Activated CD4-positive, alpha-beta T cell treated with anti-CD3 and anti-CD28 coated beads, Interleukin-10, Interleukin-2, amounts not matched to agents 100 ng/mL and 50 ng/mL, durations not matched to agents 16 hours and 8 hours (primary cell): ENCODE measurements at places on chromosomes 6 and 20.
A peak's percentile ranks its signal among the peaks of the same experiment; 100 is the strongest.

- DNase-seq: no peak
These were observed 27.4 kb downstream of the CBLN4 start for GRCh38 chr20:55977690-55978459.

- DNase-seq: no peak
These were observed 71.4 kb downstream of the MAFB start for GRCh38 chr20:40617594-40617993.

- DNase-seq: peak; percentile 23
These were observed 79.0 kb downstream of the IPCEF1 start for GRCh38 chr6:154277629-154278017.

DNA sequence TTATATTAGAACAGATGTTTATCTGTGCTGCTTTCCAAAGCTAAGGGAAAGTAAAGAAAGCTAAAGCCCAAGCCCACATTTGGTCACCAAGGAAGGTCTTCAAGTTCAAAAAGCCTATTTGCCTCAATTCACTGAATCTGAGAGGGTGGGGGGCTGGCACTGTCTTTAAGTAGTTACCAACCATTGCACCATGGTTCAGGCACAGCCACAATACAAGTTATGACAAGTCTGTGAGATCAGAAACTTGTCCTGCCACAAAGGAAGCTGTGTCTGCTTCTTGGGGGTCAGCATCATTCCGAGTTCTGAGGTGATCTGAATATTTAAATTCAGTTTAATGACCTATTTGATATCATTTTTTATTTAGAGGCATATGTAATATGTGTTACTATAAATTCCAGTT, 78.3 kb upstream of the OPRM1 start:
- DNase-seq: no peak

- no peak for DNase-seq
These were observed 60.2 kb upstream of the STX16 start for GRCh38 chr20:58590679-58591473.

DNA sequence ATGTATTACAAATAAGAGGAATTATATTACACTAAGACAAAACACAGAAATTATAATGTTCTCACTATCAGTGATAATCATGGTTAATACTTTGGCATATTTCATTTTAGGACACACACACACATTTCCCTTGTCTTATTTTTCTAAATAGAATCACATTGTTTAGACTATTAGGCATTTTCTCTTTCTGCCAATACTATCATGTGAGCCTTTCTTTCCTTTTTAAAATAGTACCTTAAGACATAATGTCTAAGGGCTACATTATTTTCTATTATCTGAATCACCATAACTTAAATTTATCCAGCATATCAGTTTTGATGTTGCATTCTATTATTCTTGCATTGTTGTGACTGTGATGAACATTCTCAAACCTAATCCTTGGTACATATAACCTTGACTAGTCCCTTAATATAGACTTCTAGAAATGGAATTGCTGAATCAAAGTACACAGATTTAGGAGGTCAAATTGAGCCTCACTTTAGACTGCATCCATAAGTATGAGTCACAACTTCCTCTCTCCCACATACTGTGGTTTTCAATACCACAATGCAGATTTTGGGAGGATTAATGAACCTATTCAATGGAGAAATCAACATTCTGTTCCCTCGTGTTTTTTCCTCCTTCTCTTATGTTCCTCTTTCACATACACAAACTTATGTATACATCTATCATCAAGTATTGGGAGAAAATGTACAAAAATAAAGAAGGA, 212.6 kb downstream of the MOXD1 start:
- DNase-seq: no peak

DNA sequence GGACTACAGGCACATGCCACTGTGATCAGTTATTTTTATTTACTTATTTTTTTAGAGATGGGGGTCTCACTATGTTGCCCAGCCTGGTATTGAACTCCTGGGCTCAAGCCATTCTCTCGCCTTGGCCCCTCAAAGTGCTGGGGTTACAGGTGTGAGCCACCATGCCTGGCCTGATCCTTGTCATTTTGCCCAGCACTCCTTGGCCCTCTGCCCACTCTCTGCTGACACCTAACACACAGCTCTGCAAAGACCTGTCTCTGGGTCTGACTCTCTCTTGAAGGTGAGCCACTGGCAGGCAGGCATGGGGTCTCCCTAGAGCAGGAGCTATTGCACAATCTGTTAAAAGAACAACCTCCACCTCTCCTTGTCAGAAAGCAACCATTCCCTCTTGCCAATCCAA, 155.6 kb downstream of the ZFP64 start:
- DNase-seq: no peak

DNA sequence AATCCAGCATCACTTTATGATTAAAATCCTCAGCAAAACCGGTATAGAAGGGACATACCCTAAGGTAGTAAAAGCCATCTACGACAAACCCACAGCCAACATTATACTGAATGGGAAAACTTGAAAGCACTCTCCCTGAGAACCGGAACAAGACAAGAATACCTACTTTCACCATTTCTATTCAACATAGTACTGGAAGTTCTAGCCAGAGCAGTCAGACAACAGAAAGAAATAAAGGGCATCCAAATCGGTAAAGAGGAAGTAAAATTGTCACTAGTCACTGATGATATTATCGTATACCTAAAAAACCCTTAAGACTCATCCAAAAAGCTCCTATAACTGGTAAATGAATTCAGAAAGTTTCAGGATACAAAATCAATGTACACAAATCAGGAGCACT, 33.3 kb downstream of the BLOC1S5 start:
- DNase-seq: no peak

DNA sequence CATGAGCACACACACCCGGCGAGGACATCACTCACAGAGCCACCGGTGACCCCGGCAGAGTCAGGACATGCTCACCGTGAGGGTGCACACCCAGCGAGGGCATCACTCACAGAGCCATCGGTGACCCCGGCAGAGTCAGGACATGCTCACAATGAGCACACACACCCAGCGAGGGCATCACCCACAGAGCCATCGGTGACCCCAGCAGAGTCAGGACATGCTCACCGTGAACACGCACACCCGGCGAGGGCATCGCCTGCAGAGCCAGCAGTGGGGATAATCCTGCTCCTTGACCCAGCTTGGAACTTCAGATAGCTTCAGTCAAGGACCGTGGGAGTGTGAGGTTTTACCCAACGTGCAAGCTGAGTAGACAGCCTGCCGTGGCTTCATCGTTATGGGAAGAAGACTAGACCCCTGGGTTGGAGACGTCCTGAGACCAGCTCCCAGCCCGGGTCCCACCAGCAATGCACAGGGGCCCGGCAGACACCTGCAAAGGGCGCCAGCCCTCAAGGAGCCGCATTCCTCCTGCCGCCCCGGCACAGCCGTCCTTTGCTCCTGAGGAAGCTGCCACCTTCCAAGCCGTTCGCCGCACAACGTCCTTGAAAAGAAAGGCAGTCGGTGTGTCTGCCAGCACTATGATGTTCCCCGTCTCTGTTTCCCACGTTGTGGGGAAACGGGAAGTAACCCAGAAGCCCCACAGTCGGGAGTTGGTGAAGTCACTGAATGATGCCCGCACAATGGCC, 192.3 kb downstream of the DLL1 start:
- DNase-seq: no peak

DNA sequence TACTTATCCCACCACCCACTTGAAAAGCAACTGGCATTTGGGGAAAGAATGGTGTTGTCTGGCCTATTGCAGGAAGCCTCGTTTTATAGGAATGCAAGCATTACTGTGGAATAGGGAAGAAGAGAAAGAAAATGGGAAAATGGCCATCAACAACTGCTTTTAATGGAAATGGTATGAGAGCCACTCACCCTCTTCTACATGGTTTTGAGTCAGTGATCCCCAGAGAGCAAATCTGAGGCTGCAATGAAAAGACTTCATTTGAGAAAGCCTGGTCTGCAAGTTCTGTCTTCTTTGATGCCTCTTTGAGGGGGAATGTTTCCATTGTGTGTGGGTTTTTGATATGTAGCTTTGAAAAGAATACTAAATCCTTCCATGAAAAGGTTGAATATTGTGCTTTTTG, 172.3 kb upstream of the HDDC2 start:
- DNase-seq: no peak

- DNase-seq: peak; percentile 75
These were observed 7.9 kb downstream of the NKX2-2 start for GRCh38 chr20:21505810-21506530.

DNA sequence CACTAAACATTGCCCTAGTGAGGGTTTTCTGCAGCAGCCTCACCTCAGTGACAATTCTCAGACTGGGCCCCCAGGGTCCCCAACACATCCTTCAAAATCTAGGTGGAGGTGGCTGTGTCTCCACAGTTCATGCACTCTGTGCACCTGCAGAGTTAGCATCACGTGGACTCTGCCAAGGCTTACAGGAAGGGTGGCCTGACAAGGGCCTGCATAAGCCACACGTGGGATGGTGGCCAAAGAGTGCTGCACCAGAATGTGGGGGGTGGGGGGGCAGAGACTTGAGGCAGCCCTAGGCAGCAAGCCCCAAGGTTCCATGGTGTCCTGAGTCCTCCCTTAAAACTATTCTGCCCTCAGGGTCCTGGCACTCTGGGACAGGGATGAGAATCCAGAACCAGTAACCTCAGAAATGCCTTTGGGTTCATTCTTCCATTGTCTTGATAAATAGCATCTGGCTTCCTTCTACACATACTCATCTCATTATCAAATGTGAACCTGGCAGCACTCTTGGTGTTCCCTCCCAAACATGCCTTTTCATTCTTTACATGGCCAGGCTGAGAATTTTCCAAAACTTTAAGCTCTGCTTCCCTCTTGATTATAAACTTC, 1.6 kb upstream of the SERPINB1 start:
- DNase-seq: no peak

DNA sequence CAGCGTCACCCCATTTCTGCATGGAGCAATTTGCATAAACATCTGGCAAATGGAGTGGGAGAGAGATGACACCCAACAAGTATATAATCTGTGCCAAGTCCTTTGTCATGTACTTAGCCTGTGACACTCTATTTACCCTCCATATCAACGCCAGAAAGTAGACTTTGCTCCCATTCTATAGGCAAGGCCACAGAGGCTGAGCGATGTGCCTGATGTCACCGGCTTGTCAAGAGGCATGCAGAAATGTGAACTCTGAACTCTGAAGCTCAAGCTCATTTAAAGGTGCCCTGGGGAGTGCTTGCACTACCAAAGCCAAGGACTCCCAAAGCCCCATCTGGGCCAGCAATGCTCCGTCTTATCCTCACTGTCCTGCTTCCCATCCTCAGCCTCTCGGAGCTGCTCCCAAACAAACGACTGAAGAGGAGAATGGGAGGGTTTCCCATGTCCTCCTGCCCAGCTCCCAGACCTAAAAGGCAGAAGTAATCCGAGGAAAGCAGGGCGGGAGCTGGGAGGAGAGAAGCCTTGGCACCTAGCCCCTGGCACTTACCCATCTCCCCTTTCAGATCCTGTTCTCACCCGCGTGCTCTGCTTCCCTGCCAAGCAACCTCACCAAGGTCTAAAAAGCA, 9.2 kb downstream of the CPNE5 start:
- DNase-seq: no peak

DNA sequence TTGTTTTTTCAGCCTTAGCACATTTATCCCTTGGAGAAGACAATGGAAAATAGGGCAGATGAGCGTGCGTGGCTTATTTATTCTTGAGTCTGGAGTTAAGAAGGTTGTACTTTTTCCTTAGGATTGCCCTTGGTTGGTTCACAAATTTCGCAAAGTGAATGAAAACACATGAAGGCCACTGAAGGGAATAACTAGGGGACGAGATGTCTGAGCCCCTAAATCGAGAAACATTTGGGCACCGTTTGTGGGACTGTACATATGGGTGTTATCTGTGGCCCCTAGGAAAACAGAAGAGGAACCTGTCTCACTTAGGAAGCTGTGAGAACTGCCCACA, 19.4 kb upstream of the TRIM27 start:
- no peak for DNase-seq

DNA sequence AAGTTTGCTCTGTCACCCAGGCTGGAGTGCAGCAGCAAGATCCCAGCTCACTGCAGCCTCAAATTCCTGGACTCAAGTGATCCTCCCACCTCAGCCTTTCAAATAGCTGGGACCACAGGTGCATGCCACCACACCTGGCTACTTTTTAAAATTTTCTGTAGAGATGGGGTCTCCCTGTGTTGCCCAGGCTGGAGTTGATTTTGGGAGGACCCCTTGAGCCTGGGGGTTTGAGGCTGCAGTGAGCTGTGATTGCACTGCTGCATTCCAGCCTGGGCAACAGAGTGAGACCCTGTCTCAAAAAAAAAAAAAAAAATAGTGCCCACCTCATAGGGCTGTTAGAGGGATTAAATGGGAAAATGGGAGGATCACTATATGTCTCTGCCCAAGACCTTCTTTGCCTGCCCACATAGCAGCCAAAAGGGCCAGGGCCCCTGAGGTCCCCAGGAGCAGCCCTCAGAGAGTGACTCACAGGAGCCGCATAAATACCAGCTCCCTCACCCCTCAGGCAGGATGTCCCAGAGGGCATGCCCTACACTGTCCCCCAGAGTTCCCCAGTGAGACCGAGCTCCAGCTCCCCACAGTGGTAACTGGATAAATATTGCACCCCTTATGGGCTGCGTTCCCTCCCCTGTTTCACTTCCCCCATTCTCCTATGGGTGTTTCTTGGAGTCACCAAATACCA, 11.7 kb upstream of the MDGA1 start:
- no peak for DNase-seq

GRCh38 chr6:17879184-17879583, 108.3 kb downstream of the KIF13A start:
- no peak for DNase-seq

- peak; percentile 80 for DNase-seq
These were observed 92.1 kb upstream of the NEDD9 start for GRCh38 chr6:11324453-11325015.

- DNase-seq: no peak
These were observed 183.2 kb downstream of the SYNE1 start for GRCh38 chr6:152454003-152454402.

GRCh38 chr20:41510224-41510623, 108.0 kb downstream of the CHD6 start:
- DNase-seq: no peak

DNA sequence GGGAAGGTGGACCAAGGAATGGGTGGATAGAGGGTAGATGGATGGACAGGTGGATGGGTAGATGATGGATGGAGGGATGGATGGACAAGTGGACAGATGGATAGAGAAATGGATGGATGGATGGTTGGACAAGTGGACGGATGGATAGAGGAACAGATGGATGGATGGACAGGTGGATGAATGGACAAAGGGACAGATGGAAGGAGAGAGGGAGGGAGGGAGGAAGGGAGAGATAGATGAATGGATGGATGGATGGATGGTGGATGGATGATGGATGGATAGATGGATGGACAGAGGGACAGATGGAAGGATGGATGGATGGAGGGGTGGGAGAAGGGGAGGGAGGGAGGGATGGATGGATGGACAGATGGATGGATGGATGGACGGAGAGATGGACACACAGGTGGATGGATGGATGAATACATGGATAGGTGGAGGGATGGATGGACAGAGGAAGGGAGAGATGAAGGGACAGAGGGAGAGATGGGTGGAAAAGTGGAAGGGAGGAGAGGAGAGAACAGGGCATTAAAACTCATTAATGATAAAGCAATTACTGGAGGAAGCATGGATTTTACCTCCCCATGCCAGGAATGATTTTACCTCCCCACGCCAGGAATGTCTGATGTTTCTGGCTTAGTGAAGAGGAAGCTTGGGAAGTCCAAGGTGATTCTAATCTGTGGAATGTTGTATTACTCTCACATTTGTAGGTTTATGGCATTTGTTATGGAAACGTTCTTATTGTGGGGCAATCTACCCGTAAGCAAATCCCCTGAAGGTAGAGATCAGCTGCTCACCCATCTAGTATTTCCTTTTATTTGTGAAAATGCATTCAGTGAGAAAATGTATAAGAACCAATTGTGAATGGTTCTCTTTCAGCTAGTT, 383.3 kb downstream of the TAF4 start:
- DNase-seq: no peak

- DNase-seq: no peak
These were observed 33.2 kb upstream of the OCSTAMP start for GRCh38 chr20:46583411-46584214.

- DNase-seq: no peak
These were observed 37.6 kb downstream of the ANKS1A start for GRCh38 chr6:34926655-34927054.
